ENCODE measurements at places on chromosomes 7 and 10.
A peak's percentile ranks its signal among the peaks of the same experiment; 100 is the strongest.

- ATAC-seq: no peak
Measured at GRCh38 chr7:97022491-97023306, 1.9 kb downstream of the DLX5 start.

DNA sequence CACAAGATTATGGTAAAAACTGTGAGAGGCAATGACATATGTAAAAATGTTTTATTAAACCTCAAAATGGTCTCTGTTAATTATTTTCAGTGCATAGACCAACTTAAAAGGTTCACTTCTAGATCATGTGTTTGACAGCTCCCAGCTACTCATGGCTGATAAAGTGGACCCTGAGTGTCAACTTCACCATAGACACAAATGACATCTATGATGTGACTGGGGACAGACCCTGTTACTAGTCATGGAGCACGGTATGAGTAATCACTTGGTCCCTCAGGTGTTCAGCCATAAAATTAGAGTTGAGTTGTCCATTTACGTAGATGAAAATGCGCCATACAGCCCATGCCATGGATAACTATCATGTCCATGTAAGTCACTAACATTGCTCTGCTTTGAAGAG, 199.8 kb downstream of the ZNF365 start:
- ATAC-seq: peak; percentile 44

GRCh38 chr7:135282561-135283254, 49.1 kb downstream of the STRA8 start:
- ATAC-seq: peak; percentile 74

- peak; percentile 59 for ATAC-seq
Measured at GRCh38 chr10:69734797-69735468, 66.8 kb upstream of the COL13A1 start.

- no peak for ATAC-seq
Measured at GRCh38 chr10:23611308-23612029, 172.6 kb downstream of the OTUD1 start.

GRCh38 chr10:49273082-49273465, 25.9 kb upstream of the C10orf71 start:
- peak; percentile 14 for ATAC-seq

DNA sequence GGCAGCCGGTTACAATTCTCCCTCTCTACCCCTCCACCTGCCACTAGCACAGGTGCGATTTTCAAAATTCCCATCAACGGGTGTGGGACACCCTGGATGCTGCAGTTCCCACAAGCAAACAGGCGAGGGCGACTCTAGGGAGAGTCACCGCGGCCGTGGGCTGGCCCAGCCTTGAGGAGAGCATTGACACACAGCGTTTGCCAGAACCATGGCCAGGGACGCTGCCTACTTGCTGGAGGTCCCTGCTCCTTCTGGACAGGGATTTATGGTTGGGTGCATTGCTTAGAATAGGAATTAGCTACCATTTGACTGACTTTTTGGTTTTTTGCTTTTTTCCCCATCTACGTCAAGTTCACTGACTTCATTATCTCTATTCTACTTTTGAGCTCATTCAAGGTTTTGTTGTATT, 19.0 kb upstream of the CLDN4 start:
- peak; percentile 82 for ATAC-seq

- no peak for ATAC-seq
Measured at GRCh38 chr10:133302230-133302629, 6.4 kb downstream of the TUBGCP2 start.

Data from activated T-helper 17 cell treated with anti-CD3 and anti-CD28 coated beads, Interleukin-2, amount 50 U/mL, for 72 hours (primary cell).